Epithelial cell of umbilical artery (primary cell): ENCODE measurements at places on chromosomes 3 and 15. TPM values are rescaled to one million over a fixed set of nuclear protein-coding genes. Genes with fewer than 3 reads are reported as not detected.

CCR8 gene
- not detected in 2 replicates for total RNA-seq

GOLGA8S gene
- under 0.01 and 0.15 TPM in 2 replicates for total RNA-seq

DISP2 gene
- total RNA-seq, result under 0.01 and 0.15 TPM in 2 replicates

RYR3 gene
- not detected in 2 replicates for total RNA-seq

RBPMS2 gene
- total RNA-seq, result 0.15 and 0.32 TPM in 2 replicates

PATL2 gene
- total RNA-seq, result under 0.01 and 0.76 TPM in 2 replicates

CFAP91 gene
- total RNA-seq, result 0.65 and 0.76 TPM in 2 replicates

ARGFX gene
- not detected in 2 replicates for total RNA-seq

KLHL40 gene
- not detected in 2 replicates for total RNA-seq

PPARG gene
- total RNA-seq, result 0.32 and 0.76 TPM in 2 replicates

RPL14 gene
- 297 and 417 TPM in 2 replicates for total RNA-seq

MINAR1 gene
- total RNA-seq, result 0.30 and 0.97 TPM in 2 replicates

XCR1 gene
- total RNA-seq, result not detected in 2 replicates

TRH gene
- not detected in 2 replicates for total RNA-seq

VEPH1 gene
- total RNA-seq, result 259 and 323 TPM in 2 replicates

MYO5C gene
- 2.9 and 11.9 TPM in 2 replicates for total RNA-seq

ACOX2 gene
- 1.3 and 1.7 TPM in 2 replicates for total RNA-seq

EPHA3 gene
- total RNA-seq, result 0.15 TPM in 1 of 2 replicates, not detected in the other

CAND2 gene
- total RNA-seq, result 5.2 and 5.5 TPM in 2 replicates

MEIS2 gene
- 17.9 and 40.0 TPM in 2 replicates for total RNA-seq

MCTP2 gene
- not detected in 2 replicates for total RNA-seq

ATP10A gene
- not detected in 2 replicates for total RNA-seq

TGFBR2 gene
- total RNA-seq, result 280 and 310 TPM in 2 replicates

ZIC1 gene
- total RNA-seq, result 0.61 and 0.97 TPM in 2 replicates

ZDHHC3 gene
- 28.9 and 37.7 TPM in 2 replicates for total RNA-seq

SOX14 gene
- total RNA-seq, result not detected in 2 replicates

CACNA1D gene
- total RNA-seq, result not detected in 2 replicates

ITIH1 gene
- not detected in 2 replicates for total RNA-seq

XRN1 gene
- 27.9 and 38.6 TPM in 2 replicates for total RNA-seq

PP2D1 gene
- not detected in 2 replicates for total RNA-seq

TGM5 gene
- total RNA-seq, result not detected in 2 replicates

NRG4 gene
- not detected in 2 replicates for total RNA-seq

VGLL3 gene
- 3.2 and 5.6 TPM in 2 replicates for total RNA-seq

ADGRG7 gene
- 0.30 TPM in 1 of 2 replicates, not detected in the other for total RNA-seq

GCSAM gene
- total RNA-seq, result not detected in 2 replicates

SEMA5B gene
- total RNA-seq, result not detected in 2 replicates

NOP10 gene
- total RNA-seq, result 154 and 299 TPM in 2 replicates

ROBO1 gene
- 8.2 and 11.4 TPM in 2 replicates for total RNA-seq

VILL gene
- total RNA-seq, result 4.9 and 6.8 TPM in 2 replicates

PROS1 gene
- 4.9 and 8.1 TPM in 2 replicates for total RNA-seq

KY gene
- total RNA-seq, result not detected in 2 replicates

LRTM1 gene
- not detected in 2 replicates for total RNA-seq

BDH1 gene
- total RNA-seq, result 5.2 and 7.0 TPM in 2 replicates

LYZL4 gene
- total RNA-seq, result not detected in 2 replicates

GOLGA6A gene
- total RNA-seq, result not detected in 2 replicates

TTC21A gene
- total RNA-seq, result 2.6 and 3.2 TPM in 2 replicates

MNS1 gene
- total RNA-seq, result 0.65 and 1.5 TPM in 2 replicates

ALPK3 gene
- 9.1 and 13.1 TPM in 2 replicates for total RNA-seq

WDR93 gene
- not detected in 2 replicates for total RNA-seq

SMCO1 gene
- total RNA-seq, result under 0.01 TPM in 1 of 2 replicates, not detected in the other

TMEM266 gene
- total RNA-seq, result under 0.01 TPM in 1 of 2 replicates, not detected in the other

ACTC1 gene
- not detected in 2 replicates for total RNA-seq

RCCD1 gene
- 8.8 and 12.5 TPM in 2 replicates for total RNA-seq
